ENCODE measurements at places on chromosomes 6 and 20.
A peak's percentile ranks its signal among the peaks of the same experiment; 100 is the strongest.

GRCh38 chr20:23255716-23256385 lies 94.7 kb upstream of the NXT1 start:
- DNase-seq = peak; percentile 67

GRCh38 chr6:113111550-113111949 lies 745.6 kb upstream of the MARCKS start:
- no peak for DNase-seq

DNA sequence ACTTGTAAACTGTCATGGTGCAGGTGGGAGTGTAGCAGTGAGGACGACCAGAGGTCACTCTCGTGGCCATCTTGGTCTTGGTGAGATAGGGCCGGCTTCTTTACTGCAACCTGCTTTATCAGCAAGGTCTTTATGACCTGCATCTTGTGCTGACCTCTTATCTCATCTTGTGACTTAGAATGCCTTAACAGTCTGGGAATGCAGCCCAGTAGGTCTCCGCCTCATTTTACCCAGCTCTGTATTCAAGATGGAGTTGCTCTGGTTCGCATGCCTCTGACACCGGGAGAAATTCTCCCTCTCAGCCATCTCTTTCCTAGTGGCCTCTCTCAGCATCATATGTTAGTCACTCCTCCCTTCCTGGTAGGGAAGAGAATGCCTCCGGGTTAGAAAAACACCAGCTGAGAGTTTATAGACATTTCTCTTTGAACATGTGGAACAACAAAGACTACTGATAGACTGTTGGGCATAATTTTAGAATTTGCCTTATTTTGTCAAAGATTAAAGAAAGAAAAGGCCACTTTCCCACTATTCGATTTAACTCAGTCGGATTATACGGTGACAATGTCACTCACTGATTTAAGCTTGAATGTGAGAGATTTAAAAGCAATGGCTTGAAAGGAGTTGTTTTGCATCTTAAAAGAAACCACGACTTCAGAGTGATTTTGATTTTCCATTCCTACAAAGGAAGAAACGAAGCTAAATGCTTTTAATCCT lies 67.9 kb upstream of the SNX9 start:
- DNase-seq = no peak

GRCh38 chr6:22476811-22477390 lies 92.5 kb upstream of the HDGFL1 start:
- no peak for DNase-seq

- no peak for DNase-seq
Observed at GRCh38 chr20:58271606-58272351, 37.7 kb upstream of the RAB22A start.

- no peak for DNase-seq
Observed at GRCh38 chr6:16909658-16910360, 148.5 kb upstream of the ATXN1 start.

DNA sequence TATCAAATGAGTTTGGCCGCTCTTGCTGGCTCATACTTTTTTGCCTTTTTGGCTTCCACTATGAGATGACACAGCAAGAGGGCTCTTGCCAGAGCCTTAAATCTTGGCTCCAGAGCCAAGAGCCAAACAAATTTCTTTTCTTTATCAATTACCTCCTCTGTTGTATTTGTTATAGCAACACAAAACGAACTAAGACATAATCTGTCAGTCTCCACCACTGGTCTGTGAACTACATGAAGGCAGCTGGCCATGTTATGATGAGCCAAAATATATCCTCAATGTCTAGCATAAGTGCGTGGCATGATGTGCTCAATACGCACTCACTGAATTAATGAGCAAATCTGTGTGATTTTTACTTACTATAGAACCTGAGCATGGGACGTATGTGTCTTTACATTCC lies 220.0 kb upstream of the ZNF217 start:
- no peak for DNase-seq

DNA sequence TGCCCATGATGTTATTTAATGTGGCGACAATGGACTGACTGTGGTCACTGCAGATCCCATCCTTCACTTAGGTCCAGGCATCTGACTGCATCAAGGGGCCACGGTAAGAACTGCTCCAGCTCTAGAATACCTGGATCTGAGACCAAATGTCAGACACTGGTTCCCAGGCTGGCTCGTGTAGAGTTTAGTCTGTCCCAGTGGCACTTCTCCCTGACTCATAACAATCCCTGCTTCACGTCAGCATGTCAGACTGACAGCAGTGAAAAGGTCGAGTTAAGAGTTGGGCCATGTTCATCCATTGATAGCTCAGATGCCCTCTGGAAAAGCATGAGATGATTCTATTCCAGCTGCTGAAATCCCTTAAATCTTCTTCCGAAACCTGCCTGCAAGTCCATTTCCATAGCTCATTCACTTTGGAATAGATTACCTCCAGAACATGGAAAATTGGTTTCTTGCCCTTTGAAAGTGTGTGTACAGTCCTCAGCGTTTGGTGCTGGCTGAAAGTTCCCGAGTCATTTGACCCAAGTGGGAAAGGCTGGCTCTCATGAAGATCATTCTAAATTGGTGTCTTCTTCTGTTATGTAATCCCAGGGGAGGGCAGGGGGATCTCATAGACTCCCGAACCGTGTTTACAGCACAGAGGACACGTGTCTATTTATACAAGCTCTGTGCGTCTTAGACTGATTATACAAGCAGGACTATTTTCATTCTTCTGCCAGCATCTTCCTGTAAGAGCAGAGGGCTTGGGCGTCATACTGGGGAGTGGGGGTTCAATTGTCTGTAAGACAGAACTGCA lies 160.8 kb downstream of the ZDHHC14 start:
- no peak for DNase-seq

- no peak for DNase-seq
Observed at GRCh38 chr20:48489656-48490055, 338.1 kb downstream of the PREX1 start.

DNA sequence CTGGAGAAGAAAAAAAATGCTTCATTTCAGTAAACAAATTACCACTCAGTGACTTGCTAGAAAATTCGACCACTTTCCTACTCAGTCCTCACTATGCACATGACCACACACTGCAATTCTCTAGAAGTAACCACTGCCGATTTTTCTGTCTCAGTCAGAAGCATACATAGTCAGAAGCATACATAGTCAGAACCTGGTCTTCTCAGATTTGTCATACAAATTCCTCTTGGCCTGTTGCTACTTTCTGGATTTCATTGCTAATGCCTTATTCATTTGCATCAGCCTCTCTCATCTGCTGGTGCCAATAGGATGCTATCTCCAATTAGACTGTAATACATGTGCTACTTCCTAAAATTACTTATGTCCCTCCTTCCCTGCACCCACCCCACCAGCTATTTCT lies 10.2 kb upstream of the KIF16B start:
- no peak for DNase-seq

- peak; percentile 62 for DNase-seq
Observed at GRCh38 chr6:159044899-159045727, at the start of gene TAGAP. TAGAP (minus strand) TSS chr6:159044991; CDS start chr6:159044146, 845 bp downstream.

DNA sequence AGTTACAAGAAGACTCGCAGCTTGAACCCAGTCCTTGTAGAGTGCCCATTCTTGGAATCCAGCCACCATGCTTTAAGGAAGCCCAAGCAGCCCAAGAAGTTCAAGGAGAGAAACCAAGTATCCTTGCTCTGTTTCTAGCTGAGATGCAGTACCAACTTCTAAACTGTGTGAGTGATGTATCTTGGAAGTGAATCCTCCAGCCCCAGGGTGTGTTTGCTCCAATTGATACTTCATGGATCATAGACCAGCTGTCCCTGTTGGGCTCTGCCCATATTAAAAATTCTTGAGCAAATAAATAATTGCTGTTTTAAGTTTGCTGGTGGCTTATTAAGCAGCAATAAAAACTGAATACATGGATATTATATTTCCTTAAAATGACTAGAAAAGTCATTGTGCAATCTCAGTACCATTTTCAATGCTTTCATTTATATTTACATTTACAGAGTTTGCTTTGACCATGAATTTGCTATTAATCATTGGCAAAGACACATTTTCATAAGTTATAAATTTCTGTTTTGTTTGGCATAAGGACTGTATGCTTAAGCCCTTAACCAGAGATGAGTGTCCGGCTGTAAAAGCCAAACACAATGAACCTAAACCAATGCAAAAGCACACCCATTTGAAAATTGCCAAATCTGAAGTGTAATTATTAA lies 9.2 kb downstream of the SPTLC3 start:
- DNase-seq = no peak

- DNase-seq = no peak
Observed at GRCh38 chr6:34517966-34518365, 38.2 kb downstream of the SPDEF start.

GRCh38 chr6:15437090-15437635 lies 191.3 kb downstream of the JARID2 start:
- no peak for DNase-seq

All from SJSA1 (cell line).